Stimulated activated CD4-positive, alpha-beta T cell treated with anti-CD3 and anti-CD28 coated beads, Interleukin-1b, Interleukin-23, amount 100 ng/mL, for 24 hours (primary cell): ENCODE measurements at places on chromosomes 3 and 15.

GRCh38 chr3:179603831-179604230 is 607 bp downstream of the MRPL47 start:
- no peak for DNase-seq

- DNase-seq, result no peak
These were observed 871.5 kb downstream of the DIPK2A start for GRCh38 chr3:144843099-144843498.

GRCh38 chr15:46703020-46703861 is 1014.1 kb upstream of the SEMA6D start:
- no peak for DNase-seq

DNA sequence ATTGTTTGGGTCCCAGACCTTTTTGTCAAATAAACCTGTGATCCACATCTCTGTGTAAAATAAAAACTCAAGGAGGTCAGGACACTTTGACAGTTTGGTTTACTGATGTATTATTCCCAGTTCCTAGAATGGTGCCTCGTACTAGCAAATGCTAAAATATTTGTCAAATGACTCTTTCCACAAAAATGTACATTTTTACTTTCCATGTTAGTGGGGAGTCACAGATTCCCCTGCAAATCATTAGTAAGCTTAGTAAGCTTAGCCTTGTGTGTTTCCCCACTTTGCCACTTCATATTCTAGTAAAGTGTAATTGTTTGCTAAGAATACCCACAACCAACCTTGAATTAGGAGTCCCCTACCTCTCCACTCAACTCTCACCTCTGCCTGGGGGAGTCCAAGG is 2.4 kb upstream of the MAGI1 start:
- no peak for DNase-seq

GRCh38 chr3:114619771-114620170 is 325.9 kb downstream of the TIGIT start:
- DNase-seq, result no peak

DNA sequence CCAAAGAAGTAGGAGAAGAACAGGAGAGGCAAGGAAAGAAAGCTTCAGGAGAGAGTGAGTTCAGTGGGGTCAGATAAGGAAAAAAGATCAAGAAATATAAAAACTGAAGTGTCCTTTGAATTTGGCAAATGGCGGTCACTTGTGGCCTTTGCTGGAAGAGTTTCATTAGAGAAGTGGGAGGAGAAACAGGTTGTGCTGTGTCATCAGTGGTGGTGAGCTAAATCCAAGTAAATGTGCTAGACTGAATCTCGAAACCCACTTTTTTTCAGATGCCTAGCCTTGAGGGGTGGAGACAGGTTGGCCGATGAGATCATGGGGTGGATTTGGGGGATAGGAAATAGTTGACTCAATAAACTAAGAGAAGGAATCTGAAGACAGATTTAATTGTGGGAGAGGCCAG is 43.7 kb downstream of the CHRD start:
- DNase-seq, result no peak

GRCh38 chr3:9190276-9190675 is 59.2 kb downstream of the SRGAP3 start:
- no peak for DNase-seq

DNA sequence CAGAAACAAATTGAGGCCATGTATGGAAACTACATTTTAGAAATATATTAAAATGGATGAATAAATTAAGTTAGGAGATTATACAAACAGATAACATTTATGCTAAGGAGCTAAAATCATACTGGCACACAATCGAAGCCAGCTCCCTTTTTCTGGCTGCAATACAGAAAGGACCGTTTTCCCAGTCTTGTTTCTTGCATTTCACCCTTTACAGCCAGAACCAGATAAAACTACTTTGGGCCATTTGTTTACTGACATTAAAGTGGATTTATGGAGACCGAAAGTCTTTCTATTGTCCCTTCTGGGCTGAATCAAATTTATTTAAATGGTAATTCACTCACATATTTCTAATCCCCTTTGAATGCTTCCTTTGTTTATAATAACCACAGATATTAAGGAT is 50.1 kb upstream of the CNTN3 start:
- no peak for DNase-seq

GRCh38 chr3:192850451-192850981 is 67.1 kb downstream of the MB21D2 start:
- DNase-seq, result peak; percentile 6

DNA sequence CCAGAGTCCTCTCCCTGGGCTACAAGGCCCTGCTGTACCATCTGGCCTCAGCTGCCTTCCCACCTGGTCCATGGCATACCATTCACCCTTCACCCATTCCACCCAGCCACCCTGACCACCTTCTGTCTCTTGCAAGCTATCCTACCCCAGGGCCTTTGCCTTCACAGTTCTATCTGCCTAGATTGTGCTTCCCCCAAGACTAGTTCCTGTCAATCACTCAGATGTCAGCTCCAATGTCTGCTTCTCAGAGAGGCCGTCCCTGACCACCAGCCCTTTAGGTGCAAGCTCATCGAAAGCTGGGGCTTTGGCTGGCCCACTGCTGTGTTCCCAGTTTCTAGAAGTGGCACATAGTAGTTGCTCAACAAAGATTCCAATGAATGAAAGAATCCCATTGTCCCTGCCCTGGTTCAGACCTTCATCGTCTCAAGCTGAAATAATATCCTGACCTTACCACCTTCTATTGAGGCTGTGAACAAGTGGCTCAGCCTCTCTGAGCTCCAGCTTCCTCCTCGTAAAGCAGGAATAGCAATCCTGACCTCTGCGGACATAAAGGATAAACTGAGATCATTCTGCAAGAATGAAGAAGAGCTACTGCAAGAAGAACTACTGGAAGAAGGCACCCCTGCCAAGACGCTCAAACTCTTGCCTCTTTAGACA is 15.8 kb downstream of the EFCAB12 start:
- no peak for DNase-seq

GRCh38 chr3:71172189-71172588 is 411.3 kb downstream of the FOXP1 start:
- DNase-seq, result no peak

- no peak for DNase-seq
These were observed 38.4 kb downstream of the HHLA2 start for GRCh38 chr3:108334701-108335100.

DNA sequence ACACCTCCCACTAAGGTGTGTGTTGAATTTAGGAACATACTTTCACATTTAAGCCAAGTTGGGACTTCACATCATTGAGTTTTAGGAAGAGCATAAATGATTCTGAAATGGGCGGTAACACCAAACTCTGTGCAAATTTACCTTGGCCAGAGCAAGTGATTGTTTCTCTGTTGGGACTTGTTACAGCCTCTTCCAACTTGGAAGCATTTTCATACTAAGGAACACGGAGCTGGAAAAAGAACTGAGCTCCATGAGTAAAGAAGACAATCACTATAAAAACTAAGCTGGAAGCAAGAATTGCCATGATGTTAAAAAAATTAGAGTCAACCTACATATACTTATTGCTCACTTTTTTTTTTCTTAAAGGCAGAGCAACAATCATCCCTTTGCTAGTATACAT is 371.3 kb downstream of the ERC2 start:
- DNase-seq, result no peak

GRCh38 chr15:84817466-84818081 is 418 bp downstream of the ALPK3 start:
- DNase-seq, result no peak

DNA sequence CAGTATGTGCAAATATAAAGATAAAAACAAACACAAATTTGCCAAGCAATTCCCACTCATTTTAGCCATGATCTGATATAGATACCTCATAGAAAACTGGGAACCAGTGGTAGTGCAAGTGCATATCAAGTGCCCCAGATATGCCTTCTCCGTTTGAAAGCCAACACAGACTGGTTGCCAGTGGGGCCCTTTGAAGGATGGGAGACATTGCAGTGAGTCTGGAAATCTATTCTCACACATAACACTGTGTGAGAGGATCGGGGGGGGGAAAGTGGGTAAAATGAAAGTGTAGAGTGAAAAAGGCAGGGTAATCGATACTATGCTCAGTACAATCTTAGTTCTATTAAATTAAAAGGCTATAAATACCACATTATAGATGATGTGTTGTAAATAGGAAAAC is 83.0 kb downstream of the CBLB start:
- no peak for DNase-seq

DNA sequence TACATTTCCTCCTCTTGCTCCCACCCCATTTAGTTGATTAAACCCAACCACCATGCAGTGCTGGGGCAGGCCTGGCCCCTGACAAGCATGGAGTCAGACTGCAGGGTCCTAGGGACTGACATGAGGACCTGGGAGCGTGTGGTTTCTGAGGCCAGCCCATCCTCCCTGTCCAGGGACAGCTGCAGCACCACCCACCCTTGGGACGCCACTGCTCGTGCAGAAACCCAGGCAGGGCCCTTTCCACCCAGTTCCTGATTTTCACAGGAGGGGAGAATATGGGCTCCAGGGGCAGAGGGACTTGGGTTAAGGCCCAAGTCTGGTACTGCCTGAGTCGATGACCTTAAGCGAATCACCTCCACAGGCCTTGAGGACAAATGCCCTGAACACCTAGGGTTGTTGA is 23.7 kb downstream of the PLXND1 start:
- no peak for DNase-seq

- DNase-seq, result no peak
These were observed 37.0 kb upstream of the CDCP1 start for GRCh38 chr3:45182915-45183871.

DNA sequence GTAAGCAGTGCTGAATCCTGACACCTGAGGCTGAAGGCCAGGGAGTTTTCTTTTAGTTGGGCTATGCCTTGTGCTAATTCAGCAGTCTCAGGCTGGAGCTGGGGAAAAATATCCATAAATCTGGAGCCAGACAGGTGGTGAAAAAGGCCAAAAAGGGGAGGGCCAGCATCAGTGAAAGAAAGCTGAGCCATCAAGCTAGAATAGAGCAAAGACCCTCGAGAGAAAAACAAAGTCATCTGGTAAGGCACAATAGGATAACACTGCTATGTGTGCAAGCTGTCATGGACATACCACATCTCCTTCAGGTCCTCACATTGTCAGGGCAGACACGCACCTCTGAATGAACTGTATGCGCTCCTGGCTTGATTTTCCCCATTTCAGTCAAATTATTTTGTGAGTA is 687.9 kb downstream of the SQOR start:
- no peak for DNase-seq

DNA sequence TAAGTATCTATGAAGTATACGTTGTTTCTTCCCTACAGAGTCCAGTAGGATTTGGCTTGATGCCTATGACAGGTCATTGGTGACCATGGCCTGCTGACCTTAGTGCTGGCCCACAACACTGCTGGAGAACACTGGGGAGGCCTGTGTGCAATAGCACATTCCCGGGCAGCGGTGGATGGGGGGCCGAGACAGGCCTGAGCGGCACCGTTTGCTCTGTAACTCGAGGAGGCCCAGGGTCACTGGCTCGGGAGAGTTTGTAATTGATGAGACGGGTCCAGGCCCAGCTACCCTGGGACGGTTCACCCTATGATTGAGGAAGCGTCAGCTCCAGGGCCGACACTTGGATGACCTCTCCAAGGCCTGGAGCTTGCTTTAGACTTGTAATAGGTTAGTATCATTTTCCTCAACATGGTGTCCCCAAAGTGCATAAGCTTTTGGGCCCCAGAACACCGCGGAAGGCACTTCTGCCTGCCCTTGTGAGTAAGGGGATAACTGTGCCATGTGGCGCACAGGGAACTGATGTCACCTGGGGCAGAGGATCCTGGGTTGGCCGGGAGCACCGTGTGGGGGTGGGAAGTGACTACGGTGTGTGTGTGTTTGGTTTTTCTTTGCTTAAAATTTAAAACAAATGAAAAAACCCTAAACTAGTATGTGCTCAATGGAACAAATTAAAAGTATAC is 12.0 kb downstream of the TRPM1 start:
- no peak for DNase-seq
